Smooth muscle cell of bladder (primary cell): ENCODE measurements at places on chromosomes 12 and 14. TPM values are rescaled to one million over a fixed set of nuclear protein-coding genes. Genes with fewer than 3 reads are reported as not detected.

ISCA2 gene
- total RNA-seq = 10.1 and 14.4 TPM in 2 replicates

NUP37 gene
- total RNA-seq = 39.1 and 43.2 TPM in 2 replicates

TBC1D30 gene
- 0.18 and 0.28 TPM in 2 replicates for total RNA-seq

USP44 gene
- total RNA-seq = 6.0 and 13.8 TPM in 2 replicates

SLC35E3 gene
- total RNA-seq = 2.6 and 3.1 TPM in 2 replicates

IQSEC3 gene
- total RNA-seq = 1.4 and 1.6 TPM in 2 replicates

CCDC197 gene
- not detected in 2 replicates for total RNA-seq
